ENCODE measurements at places on chromosomes 1 and 21. TPM values are rescaled to one million over a fixed set of nuclear protein-coding genes. Genes with fewer than 3 reads are reported as not detected.

Gene CNIH4
- 29.3 TPM for total RNA-seq

Gene SPRR2A
- total RNA-seq: 0.28 TPM

Gene KIF17
- 0.85 TPM for total RNA-seq

Gene NEK2
- 31.1 TPM for total RNA-seq

Gene TMCO4
- 6.0 TPM for total RNA-seq

DNA sequence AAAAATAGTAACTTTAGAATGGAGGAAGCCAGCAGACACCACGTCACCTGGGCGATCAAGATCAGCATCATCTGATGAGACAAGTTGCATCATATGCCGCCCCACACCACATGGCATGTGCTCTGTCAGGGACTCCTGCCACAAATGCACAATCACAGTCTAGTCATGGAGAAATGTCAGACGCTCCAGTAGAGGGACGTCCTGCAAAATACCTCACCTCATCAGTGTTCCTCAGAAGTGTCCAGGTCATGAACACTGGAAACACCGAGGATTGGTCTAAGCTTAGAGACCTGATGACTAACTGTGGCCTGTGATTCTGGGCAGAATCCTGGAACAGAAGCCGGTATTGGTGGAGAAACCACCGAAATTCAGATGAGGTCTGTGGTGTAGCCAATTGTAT is 14.3 kb downstream of the ADARB1 start:
- no peak overlapping the region for H3K27ac ChIP-seq
- H3K27me3 ChIP-seq: no peaks in the 10 kb centered on the region
- no peaks in the 10 kb centered on the region for H3K36me3 ChIP-seq
- no peak overlapping the region for H3K4me3 ChIP-seq
- H3K4me1 ChIP-seq: peaks cover 29% of the 10 kb centered on the region

DNA sequence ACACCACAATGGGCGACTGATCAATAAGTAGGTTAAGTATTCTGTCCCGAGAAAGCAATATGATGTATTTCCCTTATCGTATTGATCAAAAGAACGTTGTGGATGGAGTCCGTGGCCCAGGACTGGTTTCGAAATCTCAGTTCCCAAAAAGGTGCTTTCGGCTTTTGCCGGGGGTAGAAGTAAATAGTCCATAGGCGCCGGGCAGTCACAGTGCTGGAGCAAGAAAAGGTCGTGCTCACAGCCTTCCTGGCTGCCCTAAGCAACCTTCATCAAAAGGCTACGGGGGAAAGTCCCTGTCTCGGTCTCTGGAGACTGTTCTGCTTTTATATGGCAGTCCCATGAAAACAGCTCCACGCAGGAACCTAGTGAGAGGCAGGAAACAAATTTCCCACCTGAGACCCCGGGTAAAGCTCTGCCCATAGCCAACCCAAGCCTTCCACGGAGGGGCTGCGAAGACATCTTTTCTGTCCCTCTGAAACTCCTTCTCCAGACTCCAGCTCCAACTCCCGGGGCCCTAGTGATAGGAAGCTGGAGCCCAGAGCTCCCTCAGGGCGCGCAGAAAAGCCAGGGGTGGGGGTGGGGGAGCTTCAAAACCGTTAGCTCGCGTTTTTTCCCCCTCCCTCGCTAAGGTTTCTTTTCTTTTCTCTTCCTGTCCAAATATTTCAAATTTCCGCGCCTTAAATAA is 7.0 kb downstream of the CDKN2C start:
- peaks cover 8% of the 10 kb centered on the region for H3K36me3 ChIP-seq
- peaks cover 4% of the 10 kb centered on the region for H3K4me1 ChIP-seq
- DNase-seq: peak; percentile 32
- H3K27ac ChIP-seq: no peak overlapping the region
- peak overlapping the region; percentile 80 for H3K4me3 ChIP-seq

GRCh38 chr21:45056296-45056904 is 18.0 kb upstream of the ADARB1 start:
- H3K4me1 ChIP-seq: peaks cover 5% of the 10 kb centered on the region
- no peak overlapping the region for H3K4me3 ChIP-seq
- no peak overlapping the region for H3K27ac ChIP-seq

GRCh38 chr1:246095443-246095842 is 411.6 kb downstream of the SMYD3 start:
- H3K27me3 ChIP-seq: no peaks in the 10 kb centered on the region
- no peak for DNase-seq
- H3K4me3 ChIP-seq: no peak overlapping the region
- H3K4me1 ChIP-seq: no peaks in the 10 kb centered on the region
- H3K27ac ChIP-seq: no peak overlapping the region

GRCh38 chr1:106619080-106619826 is 437.2 kb upstream of the PRMT6 start:
- DNase-seq: no peak
- H3K4me3 ChIP-seq: no peak overlapping the region
- H3K27ac ChIP-seq: no peak overlapping the region
- no peaks in the 10 kb centered on the region for H3K36me3 ChIP-seq

DNA sequence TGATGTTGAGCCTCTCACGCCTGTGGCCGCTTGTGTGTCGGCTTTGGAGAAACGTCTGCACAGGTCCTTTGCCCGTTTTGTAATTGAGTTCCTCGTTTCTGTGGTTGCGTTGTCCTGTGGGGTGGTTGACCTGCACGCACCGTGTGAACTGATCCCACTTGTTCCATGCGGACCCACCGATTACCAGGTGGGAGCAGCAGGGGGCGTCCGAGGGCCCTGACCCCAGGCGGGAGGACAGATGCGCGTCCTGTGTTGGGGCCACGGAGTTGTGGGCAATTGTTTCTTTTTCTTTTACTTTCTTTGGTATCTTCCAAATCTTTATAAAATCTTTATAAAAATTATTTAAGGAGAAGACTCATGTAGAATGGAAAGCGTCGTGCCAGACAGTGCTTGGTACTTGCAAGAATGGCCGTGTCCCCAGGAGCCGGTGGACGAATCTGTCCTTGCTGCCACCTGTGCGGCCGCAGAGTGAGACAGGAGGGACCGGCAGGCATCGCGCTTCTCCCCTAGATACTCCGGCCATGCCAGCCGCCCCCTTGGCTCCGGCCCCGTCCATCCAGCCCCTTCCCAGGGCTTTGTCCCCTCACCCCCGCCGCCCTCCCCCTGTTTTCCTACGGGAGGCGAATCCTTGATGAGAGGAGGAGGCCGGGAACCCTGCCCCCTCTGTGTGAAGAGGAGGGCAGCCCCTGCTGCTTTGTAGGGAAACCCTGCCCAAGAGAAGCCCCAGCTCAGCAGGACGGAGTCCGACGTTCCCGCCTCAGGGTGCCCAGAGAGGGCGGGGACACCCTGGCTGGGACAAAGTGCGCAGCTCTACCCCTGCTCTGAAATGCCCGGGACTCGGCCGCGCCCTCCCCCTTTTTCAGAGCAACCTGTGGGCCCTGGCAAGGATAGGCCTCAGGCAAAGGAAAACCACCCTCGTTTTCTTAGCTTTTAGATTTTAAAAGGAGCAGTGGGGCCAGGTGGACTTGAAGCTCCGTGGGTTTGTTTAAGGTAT is 41.7 kb downstream of the PRKCZ start:
- H3K4me3 ChIP-seq: no peak overlapping the region
- peaks cover 3% of the 10 kb centered on the region for H3K27me3 ChIP-seq
- no peaks in the 10 kb centered on the region for H3K36me3 ChIP-seq
- H3K4me1 ChIP-seq: no peaks in the 10 kb centered on the region

GRCh38 chr1:118841521-118841920 is 146.6 kb downstream of the TBX15 start:
- no peaks in the 10 kb centered on the region for H3K36me3 ChIP-seq
- H3K27me3 ChIP-seq: no peaks in the 10 kb centered on the region
- no peak for DNase-seq
- H3K4me1 ChIP-seq: no peaks in the 10 kb centered on the region

GRCh38 chr1:73096841-73097240 is 814.5 kb upstream of the NEGR1 start:
- no peaks in the 10 kb centered on the region for H3K36me3 ChIP-seq
- no peak for DNase-seq
- H3K4me3 ChIP-seq: no peak overlapping the region
- H3K27ac ChIP-seq: no peak overlapping the region
- H3K27me3 ChIP-seq: no peaks in the 10 kb centered on the region

DNA sequence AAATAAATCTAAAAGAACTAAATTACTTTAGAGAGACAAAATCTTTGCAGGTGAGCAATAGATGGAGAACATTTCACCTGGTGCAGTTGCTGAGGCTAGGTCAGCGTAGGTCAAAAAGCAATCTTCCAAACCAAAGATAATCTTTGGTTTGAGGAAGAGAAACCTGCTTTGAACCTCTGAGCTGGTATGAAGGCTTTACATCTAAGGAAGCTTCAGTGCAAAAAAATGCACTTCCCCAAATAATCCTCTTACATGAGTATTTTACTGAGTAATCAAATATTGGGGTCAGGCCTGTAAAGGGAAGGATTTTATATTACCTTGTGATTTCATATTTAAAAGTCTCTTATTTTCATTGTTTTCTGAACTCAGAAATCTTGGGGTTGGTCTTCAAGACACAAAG is 223.6 kb downstream of the SRGAP2C start:
- DNase-seq: no peak
- H3K36me3 ChIP-seq: no peaks in the 10 kb centered on the region
- H3K27me3 ChIP-seq: no peaks in the 10 kb centered on the region
- H3K4me3 ChIP-seq: no peak overlapping the region
- no peak overlapping the region for H3K27ac ChIP-seq

DNA sequence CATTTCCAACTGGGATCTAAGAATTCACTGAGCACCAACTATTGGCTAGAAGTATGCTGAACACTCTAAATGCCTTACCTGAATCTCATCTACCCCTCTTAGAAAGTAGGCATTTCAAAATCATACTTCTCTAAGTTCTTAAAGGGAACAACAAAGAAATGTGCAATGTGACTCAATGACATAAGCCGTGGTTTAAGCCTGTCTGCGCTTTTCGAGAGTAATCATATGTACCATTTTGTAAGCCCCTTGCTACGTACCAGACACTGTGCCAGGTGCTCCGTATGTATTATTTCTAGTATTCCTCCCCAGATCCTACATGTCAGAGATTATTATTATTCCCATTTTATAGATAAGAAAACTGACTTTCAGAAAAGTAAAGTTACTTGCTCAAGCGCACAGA is 454.2 kb downstream of the SETD4 start:
- no peaks in the 10 kb centered on the region for H3K36me3 ChIP-seq
- H3K4me3 ChIP-seq: no peak overlapping the region
- H3K27me3 ChIP-seq: no peaks in the 10 kb centered on the region

GRCh38 chr1:68278221-68278620 is 45.9 kb upstream of the WLS start:
- H3K4me1 ChIP-seq: no peaks in the 10 kb centered on the region
- H3K27ac ChIP-seq: no peak overlapping the region
- DNase-seq: no peak
- H3K36me3 ChIP-seq: no peaks in the 10 kb centered on the region

DNA sequence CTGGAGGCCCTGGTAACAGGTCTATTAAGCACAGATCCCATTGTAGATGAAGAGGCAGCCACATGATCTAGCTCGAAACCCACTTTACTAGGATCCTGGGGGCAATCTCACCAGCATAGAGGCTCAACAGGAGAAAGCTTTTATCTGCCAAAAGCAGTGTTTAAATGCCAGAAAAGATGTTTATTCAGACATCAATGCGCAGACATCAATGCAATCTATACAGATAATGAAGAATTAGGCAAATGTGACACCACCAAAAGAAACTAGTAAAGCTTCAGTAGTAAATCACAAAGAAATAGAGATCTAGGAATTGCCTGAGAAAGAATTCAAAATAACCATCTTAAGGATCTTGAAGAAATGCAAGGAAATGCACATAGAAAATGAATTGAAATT is 32.5 kb downstream of the OR6Y1 start:
- H3K36me3 ChIP-seq: no peaks in the 10 kb centered on the region
- no peak for DNase-seq
- no peak overlapping the region for H3K4me3 ChIP-seq
- no peaks in the 10 kb centered on the region for H3K4me1 ChIP-seq

GRCh38 chr21:33078907-33079582 is 9.1 kb downstream of the OLIG1 start:
- DNase-seq: no peak
- no peaks in the 10 kb centered on the region for H3K36me3 ChIP-seq
